Stimulated activated CD8-positive, alpha-beta memory T cell treated with anti-CD3 and anti-CD28 coated beads, Interleukin-2, amount 100 ng/mL, for 1 hour (primary cell): ENCODE measurements at places on chromosomes 12 and 14.

- no peak for DNase-seq
These were observed 640 bp downstream of the ARMH4 start for GRCh38 chr14:58151133-58152013.

- DNase-seq = no peak
These were observed 777 bp downstream of the ARF3 start for GRCh38 chr12:48956279-48957140.

DNA sequence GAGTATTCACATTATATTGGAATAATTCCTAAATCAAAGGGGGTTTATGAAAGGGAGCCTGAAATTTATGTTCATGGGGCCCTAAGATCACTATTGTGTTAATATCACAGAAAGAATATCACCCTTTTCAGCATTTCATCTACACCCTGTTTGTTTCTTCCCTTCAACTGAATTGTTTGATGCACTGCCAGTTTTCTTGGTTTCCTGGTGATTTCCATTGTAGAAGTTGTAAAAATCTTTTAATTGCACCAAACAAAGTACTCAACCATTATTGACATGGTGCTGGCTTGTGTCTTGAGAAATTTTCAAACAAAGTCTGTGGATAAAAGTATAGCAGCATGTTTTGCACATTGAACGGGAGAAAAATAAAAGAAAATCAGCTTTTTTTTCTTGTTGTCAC is 154.8 kb upstream of the PRKD1 start:
- DNase-seq = no peak

GRCh38 chr12:104495786-104496185 is 39.0 kb downstream of the CHST11 start:
- no peak for DNase-seq

DNA sequence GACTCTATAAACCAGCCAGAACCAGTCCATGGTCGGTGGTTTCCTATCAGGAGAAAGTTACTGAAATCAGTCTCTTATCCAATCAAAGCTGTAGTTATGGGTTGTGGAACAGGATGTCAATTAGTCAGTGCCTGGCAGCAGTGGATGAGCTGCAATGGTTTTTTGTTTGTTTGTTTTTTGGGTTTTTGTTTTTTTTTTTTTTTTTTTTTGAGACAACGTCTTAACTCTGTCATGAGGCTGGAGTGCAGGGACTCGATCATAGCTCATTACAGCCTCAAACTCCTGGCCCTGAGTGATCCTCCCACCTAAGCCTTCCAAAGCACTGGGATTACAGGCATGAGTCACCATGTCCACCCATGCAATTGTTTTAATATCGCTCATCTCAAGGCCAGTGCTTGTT is 113.3 kb upstream of the CAND1 start:
- no peak for DNase-seq

DNA sequence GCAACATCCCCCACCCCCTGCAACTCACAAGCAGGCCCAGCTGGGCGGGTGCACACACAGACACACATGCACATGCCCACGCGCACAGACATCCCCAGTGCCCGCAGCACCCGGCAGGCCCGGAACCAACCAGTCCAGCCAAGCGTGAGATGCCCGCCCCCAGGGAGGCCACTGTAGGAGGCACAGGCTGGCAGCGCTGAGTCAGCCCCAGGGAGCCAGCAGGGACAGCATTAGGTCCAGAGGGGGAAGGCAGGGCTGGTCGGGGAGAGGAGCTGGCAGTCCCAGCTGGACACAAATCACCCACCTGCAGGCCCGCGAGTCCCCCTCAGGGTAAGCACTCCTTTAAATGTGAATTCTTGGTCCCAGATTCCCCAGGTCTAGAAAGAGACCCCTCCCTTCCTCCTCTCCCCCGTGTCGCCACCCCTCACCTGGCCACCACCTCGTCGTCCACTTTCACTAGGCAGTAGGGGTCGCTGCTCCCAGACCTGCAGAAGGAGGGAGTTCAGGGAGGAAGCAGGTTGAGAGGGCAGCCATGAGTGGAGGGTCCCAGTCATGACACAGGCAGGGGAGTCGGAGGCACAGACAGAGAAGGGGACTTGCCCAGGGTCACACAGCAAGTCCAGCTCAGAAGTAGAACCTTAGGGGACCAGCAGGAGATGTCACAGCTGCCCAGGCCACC is 5.0 kb downstream of the RASAL1 start:
- DNase-seq = no peak

DNA sequence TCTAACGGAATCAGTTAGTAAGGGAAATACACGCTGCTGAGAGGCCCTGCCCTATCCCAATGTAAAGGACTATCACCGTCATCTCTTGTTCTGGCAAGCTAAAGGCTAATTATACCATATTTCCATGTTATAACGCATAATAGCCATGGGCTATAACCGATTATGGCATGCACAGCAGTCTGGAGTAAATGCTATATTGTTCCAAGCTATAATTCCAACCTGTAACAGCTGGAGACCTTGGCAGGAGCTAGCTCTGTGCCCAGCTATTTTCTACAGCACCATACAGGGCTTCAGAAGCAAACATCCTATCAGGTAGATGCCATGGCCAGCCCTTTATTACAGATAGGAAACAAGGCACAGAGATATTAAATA is 26.3 kb downstream of the SYNE3 start:
- DNase-seq = no peak

DNA sequence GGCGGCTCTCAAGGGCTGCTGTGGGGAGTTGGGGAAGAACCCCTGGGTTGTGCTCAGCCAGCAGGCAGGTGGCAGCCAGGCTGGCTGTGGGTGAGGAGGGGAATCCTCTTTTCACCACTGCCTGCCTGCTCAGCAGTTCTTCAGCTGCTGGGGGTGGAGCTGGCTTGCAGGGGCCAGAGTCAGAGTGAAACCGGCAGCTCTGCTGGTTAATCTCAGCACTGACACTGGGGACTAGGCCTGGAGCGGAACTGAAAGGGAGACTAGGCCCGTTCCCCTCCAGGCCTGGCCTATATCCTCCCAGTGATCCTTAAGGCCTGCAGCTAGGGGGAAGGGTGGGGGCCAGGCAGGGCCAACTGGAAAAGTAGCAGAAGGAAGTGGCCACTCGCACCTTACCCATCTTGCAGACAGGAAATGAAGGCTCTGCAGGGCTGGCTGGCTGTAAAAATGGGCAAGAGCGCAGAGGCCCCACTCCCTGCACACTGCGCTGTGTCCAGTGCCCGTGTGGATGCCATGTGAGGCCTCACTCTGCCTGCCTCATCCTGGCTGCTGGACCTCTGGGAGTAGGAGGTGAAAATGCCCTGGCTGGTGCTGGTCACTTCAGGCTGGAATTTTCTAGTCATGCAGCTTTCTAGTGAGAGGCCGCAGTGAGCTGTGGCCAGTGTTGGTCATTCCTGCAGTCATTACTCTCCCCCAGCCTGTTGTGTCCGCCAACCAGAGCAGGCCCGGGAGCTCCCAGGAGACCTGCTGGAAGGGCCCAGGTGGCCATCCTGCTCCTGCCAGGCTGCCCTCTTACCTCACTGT is 39.4 kb downstream of the SH2B3 start:
- peak; percentile 60 for DNase-seq

DNA sequence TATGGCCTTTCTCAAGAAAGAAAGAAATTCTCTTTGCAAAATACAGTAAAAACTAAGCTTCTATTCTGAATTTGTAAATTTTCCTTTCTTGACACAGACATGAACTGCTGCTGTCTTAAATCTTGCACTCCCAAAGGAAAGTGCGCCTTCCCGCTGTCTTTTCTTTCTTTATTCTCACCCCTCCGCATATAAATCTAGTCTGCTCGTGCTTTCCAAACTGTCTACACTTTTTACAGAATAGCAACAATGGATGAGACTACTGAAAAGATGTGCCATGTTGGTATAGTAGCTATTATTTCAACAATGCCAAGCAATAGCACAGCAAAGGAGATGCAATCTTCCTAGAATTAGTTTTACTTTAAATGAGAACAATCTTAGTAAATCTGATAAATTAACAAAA is 328.8 kb upstream of the PDE3A start:
- DNase-seq = no peak

DNA sequence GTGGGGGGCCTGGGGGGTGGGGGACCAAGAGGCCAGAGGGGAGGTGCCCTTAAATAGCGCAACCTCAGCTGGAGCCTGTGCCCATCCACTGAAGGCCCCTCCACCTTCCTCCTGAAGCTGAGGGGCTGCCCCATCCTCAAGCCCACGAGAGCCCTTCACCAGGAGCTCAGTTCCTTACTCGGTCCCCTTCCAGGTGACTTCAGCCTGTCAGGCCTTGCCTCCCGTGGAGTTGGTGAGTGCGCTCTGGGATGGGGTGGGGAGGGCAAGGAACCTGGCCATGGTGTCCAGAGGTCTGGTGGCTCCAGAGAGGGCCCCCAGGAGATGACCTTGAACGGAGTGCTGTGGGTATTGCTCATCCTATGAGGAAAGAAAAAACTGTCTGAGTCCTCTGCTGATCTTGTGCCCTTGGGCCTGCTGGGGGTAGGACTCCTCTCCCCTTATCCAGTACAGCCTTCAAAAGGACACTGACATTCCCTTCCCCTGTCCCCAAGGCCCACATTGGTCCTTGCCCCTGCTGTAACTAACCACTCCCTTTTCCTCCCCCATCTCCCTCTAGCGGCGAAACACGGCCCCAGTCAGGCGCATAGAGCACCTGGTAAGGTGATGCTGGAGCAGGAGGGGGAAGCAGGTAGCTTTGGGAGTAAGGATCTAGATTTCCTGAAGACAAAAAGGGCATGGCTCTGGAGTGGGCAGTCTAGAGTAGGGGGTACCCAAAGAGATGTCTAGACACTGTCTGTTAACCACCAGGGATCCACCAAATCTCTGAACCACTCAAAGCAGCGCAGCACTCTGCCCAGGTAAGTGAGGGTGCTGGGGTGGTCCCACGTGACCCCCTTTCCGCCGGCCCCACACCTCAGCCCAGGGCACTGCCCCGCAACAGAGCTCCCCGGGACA is 3.6 kb downstream of the TNS2 start:
- DNase-seq = peak; percentile 17

DNA sequence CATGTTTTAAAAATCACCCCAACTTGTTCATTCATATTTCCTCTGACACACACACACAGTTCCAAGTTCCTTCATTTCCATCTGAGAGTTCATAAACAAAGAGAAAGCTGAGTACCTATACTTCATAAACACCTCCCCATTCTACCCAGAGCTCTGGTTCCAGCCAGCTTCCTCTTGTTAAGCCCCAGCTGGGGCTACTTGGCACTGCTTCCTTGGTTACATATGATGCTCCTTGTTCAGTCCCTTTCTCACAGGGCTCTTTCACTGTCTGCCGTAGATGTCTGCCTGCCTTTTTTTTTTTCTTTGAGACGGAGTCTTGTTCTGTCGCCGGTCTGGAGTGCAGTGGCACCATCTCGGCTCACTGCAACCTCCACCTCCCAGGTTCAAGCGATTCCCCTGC is 77.5 kb downstream of the COX16 start:
- no peak for DNase-seq

- DNase-seq = no peak
These were observed 3.3 kb downstream of the NKX2-8 start for GRCh38 chr14:36579001-36579555.

GRCh38 chr14:21038441-21039422 is 3.4 kb upstream of the RNASE7 start:
- no peak for DNase-seq

- DNase-seq = no peak
These were observed 22.4 kb downstream of the ANKRD9 start for GRCh38 chr14:102487204-102487577.

DNA sequence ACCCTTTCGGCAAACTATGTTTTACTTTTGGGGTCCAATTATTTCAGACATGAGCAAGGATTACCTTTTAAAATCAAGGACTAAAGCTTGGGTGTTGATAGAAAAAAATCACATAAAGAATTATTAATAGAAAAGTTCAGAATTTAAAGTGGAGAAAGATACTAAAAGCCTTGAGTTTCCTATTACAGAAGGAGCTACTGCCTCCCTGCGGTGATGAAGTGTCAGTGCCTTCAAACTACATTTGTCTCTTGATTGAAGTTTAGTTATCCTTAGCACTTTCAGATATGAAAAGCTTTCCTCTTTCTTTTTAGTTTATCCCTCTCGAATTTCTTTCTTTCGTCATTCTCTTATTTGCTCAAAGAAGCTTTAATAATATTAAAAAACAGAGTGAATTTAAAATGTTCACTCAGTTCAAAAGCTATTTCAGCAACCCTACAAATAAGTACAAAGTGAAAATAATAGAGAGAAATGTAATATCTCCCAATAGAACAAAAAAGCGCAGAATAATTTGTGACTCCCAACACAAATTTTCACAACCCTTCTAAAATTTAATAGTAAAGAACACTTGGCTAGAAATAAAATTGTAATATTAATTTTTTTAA is 87.6 kb downstream of the SEC23A start:
- DNase-seq = no peak

GRCh38 chr12:106157802-106158201 is 19.0 kb upstream of the NUAK1 start:
- no peak for DNase-seq

DNA sequence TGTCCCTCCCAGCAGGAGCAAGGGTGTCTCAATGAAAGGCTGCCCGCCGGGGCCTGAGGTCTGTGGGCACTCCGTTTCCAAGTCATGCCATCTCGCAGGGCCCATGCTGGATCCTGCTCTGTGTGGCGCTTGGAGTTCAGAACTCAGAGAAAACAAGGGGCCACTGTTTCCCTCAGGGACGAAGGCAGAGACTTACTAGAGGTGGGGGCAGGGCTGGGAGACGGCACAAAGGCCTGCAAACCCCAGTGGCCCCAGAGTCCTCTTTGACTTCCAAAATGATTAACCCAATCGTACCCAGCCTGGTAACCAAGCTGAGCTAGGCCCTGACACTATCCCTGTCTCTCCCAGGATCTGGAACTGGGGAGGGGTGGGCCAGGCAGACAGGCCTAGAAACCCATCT is 95.8 kb downstream of the ITPK1 start:
- DNase-seq = no peak

DNA sequence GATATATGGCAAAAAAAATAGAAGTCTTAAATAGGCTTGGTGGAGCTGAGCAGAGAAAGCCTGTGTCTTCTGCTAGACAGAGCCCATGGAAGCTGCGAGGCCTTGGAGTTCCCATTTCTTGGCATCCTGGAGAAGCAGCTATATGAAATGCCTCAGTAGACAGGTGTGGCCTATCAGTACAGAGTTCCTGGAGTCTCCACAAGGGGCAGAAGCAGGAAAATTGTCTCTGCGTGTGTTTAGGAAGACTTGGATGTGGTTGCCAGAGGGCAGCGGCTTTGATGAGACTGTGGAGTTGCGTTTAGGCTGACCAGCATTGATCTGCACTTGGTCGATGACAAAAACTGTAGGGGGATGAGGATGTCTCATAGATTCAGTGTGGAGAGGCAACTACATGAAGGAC is 334.5 kb upstream of the SEL1L start:
- no peak for DNase-seq

GRCh38 chr12:26056335-26056734 is 68.5 kb downstream of the BHLHE41 start:
- DNase-seq = no peak

DNA sequence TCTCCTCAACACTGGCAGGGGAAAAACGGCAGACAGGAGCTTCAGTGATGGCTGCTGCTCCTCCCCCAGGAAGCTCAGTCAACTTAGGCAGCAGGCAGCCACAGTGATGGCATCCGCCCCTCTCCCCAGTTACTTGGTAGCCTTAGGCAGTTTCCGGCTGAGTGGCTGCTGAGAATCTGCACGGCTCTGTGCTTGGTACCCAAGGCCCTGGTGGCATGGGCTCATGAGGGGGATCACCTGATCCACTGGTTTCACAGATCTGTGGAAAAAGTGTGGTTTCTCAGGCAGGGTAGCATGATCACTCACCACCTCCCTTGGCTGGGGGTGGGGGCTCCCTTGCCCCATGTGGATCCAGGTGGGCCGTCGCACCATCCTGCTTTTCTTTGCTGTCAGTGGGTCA is 244.6 kb upstream of the MDGA2 start:
- no peak for DNase-seq

- no peak for DNase-seq
These were observed 32.8 kb upstream of the CMKLR1 start for GRCh38 chr12:108371801-108372344.

- DNase-seq = no peak
These were observed 54.6 kb upstream of the CCDC175 start for GRCh38 chr14:59631237-59631636.
